ENCODE measurements at places on chromosomes 2 and 18.

- DNase-seq = peak; percentile 27
Measured at GRCh38 chr2:132420816-132421805, 4.5 kb downstream of the GPR39 start.

DNA sequence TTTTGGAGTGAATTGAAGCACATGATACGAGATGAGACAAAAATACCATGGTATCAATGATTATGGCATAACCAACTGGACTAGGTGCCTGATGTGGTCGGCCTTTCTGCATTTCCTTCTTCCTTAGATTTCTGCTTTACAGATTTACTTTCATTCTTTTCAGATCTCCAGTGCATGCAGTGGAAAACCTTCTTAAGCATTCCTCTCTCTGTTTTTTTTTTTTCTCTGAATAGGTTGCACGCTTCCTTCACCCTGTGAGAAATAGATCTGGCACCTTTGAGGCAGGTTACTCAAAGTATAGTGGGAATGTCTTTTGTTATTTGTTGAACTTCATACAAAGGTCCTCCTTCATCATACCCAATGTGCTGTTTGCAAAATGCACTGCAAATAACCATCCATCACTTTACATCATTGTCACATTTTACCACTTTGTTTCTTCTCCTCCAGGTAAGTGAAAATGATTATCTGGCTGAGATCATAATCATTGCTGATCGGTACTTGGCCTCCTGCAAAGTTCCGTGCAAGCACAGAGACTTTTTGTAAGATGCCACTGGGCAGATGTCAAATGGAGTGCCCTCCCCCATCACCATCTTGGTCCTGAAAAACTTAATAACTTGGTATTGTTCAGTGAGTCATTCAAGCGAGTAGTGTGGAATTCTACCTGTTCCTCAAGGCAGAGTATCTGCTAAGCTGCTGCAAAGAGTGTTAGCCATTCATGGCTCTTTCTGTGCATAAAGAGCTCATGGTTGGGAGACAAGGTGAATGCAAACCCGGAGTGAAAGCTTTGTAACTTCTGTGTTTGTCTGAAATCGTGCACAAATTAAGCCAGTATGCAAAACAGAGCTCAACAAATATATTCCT lies 30.0 kb upstream of the KLHL14 start:
- no peak for DNase-seq

- DNase-seq = no peak
Measured at GRCh38 chr18:3742541-3742940, 292.6 kb downstream of the TGIF1 start.

DNA sequence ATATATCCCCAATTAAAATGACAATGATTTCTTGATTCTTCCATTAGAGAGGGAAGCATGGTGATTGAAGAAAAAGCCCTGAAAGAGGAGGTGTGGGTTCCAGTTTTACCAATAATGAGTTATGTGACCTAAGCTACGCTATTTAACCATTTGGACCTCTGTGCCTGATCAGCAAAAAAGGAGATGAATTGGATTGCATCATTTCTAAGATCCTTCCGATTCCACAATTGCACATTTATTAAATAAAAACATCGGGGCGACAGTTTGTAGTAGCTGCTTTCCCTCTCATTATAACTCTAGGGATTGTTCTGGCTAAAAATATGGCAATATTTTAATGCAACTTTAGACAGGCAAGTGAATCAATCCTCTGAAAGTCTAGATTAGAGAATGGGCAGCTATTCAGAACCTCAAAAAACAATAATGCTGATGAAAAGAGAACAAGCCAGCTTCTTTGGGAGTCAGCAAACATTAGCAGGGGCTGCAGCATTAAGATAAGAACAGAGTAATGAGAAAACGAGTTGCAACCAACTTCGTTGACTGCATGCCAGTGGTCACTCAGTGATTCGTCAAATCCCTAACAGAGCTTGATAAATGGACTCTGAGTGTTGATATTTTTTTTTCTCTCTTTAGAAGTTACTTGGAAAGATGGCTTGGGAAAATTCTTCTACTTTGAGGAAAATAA lies 301.2 kb downstream of the AGPS start:
- DNase-seq = no peak

GRCh38 chr18:64031411-64031810 lies 61.5 kb downstream of the SERPINB8 start:
- no peak for DNase-seq

DNA sequence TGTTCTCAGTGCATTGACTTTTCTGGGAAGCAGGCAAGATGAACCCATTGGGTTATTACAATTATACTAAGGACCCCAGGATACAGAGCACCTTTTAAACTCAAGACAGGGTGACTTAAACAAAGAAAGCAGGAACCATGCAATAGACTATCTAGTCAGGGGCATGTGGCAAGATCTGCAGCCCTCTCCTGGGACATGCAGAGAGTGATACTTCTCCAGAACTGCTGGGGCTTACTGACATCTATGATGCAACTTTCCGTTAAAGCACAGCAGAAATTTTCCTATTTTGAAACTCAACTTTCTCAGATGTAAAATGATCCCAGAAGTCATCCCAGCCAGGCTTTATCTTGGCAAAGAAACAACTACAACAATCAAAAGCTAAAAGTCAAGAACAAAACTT lies 162.2 kb upstream of the HNMT start:
- no peak for DNase-seq

GRCh38 chr2:176082824-176083751 lies 674 bp downstream of the EVX2 start:
- DNase-seq = no peak

GRCh38 chr2:96163415-96163767 lies 18.2 kb upstream of the DUSP2 start:
- DNase-seq = peak; percentile 79

- no peak for DNase-seq
Measured at GRCh38 chr2:223053484-223054192, 1.6 kb downstream of the KCNE4 start.

DNA sequence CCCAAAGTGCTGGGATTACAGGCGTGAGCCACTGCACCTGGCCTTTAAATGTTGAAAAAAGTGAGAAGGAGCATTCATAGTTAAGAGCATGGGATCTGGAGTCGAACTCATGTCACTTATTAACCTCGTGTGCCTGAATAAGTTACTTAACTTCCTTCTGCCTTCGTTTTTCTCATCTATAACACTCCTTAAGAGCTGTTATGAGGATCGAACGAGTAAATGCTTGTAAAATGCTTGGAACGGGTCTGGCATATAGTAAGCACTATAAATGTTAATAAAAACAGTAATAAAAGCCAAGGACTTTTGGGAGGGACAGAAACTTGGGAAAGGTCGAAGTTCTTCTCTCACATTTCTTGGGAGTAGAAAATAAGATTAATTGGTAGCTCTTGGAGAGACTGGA lies 40.8 kb downstream of the RAB10 start:
- DNase-seq = no peak

DNA sequence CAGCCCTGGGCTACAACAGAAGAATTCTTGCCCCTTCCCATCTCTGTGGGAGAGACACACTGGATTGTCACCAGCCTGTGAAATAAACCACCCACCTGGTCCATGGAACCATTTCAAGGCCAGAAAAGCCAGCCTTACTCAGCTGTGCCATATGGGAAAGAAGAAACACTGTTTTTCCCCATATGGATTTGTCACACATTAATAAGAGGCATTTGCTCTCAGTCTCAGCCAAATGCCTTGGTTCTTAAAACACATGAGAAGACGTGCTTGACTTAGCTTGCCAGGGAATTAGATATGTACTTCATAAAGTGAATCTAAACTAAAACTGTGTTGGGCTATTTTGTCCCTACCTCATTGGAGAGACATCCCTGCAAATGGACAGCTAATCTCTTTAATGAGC lies 308.6 kb upstream of the TNP1 start:
- DNase-seq = no peak

DNA sequence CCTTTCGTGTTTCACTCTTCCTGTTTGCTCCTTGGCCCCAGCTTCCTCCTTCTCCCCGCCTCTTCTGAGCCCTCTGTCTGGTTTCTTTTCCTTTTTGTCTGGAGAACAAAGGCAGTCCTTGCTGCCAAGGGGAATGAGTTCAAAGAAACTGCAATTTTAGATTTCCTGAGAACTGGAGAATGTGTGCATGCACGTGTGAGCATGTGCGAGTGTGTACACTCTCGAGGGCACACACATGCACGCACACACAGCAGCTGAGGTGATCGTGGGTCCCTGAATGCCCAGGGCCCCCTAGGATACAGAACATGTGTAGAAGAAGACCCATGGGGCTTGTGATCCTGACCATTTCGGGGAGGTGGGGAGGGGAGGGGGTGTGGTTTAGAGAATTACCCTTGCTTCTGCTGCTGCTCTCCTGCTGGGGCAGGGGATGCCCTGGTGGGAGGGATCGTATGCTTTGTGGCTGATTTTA lies 151.8 kb downstream of the DYSF start:
- DNase-seq = peak; percentile 62

DNA sequence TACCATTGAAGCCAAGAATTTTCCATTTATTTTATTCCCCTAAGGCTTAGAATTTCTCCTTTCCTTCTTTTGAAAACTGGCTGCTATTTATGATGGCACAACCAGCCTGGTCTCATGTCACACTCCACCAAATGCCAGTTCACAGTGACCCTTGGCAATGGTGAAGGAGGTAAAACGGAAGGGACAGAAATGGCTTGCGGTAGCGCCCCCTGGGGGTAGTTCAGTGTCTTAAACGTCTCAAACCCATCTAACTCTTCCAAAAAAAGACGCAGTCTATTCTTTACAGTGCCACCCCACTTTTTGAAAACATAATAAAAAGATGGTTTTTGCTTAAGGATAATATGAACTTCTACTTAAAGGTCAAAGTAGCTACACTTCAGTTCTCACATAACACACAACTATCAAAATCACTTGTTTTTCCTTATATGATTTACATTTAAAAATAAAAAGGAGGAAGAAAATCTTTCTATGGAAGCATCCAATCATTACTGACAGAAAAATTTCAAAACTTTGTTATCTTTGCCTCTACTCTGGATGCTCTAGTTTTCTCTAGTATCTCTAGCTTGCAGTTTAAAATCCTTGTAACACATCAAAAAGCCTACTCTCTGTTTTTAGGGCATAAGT lies 28.0 kb downstream of the PNO1 start:
- DNase-seq = no peak

GRCh38 chr2:142180820-142181533 lies 50.2 kb upstream of the LRP1B start:
- DNase-seq = no peak

GRCh38 chr2:219784178-219784577 lies 156.7 kb downstream of the SLC4A3 start:
- no peak for DNase-seq

DNA sequence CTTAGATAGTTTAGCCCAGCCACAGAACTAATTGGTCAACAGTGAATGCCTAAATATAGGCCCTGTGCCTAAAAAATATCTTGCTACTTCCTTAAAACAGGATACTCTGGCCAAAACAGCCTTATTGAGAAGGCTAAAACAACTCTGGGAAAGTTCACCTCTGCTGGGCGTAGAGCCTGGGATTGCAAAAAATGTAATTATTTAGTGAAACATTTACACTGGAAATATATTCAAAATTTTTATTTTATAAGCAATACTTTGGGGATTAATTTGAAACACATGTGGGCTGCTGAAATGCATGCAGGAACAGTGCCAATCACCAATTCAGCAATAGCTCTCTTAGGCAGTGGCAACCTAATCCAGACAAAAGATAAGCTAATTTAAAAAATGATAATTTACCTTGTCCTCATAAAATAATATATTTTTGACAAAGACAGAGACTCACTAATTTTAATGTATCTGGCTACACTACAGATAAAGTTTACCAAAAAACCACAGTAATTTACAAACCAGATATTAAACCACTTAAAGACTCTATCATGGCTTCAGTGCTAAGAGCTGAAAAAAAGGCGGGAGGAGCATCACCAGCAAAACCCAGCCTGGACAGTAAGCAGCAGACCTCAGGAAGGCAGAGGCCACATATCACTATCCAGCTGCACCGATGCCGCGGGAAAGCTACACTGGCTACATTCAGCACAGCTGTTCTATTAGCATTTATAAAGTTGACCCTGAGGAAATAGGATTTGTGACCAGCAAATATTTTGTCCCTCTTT lies 18.5 kb downstream of the TRAK2 start:
- DNase-seq = no peak

DNA sequence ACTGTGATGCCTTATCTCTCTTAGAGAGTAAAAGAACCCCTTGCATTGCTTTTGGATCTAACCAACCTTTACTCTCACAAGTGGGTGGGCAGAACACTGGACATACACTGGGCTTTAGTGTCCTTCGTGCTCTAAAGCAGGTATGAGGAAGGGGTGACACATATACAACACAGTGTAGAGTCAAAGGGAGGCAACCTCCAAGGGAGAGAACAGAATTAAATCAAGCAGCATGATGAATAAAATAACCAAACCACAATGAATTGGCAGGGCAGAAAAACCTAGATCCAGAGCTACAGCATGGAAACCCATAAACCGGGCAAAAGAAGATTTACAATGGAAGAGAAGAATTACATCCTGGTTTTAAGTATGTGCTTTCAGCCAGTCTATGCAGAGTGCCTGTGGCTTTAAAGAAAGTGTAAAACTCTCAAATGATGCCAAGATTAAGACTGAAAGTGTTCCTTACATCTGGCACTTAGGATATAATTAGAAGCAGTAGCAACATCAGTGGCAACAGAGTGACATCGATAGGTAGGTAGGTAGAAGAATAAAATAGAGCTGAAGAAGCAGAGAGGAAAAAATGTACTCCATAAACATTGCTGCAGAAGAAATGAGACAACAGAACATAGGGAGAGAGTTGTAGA lies 191.7 kb upstream of the ZC3H15 start:
- no peak for DNase-seq

DNA sequence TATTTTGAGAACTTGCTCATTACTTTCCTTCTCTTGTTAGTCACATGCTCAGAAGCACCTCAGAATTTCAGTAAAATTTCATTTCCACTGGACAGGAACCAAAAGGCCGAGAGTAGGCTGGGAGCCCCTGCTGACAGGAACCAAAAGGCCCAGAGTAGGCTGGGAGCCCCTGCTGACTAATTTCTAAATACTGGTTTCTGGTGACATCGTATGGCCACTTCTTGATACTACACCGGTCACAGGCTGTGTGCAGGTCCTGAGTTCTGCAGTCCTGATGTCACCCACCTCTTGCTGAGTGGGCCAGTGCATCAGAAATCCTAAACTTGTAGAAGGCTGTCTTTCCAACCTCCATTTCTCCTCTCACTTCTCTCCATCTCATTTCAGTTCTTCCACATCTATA lies 17.7 kb upstream of the EN1 start:
- DNase-seq = no peak

Data from vagina (tissue), 2 donors.